SK-N-SH (cell line): ENCODE measurements at places on chromosomes 12 and 14. TPM values are rescaled to one million over a fixed set of nuclear protein-coding genes. Genes with fewer than 3 reads are reported as not detected.

DNA sequence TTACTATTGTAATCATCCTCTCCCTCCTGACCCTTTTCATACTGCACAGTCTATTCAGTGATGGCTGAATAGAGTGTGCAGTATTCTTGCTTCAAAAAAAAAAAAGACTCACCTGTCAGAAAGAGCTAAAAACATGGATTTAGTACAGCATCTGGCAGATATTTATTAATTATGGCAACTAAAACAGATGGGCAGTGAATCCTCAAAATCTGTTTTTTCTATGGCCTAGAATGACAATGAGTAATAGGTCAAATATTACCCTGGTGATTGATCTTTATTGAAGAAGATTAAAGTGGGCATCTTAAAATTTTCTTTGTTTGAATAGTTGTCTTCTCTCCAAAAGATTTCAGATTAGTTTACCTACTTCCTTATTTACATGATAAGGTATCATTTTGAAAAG is 543.6 kb downstream of the FOXG1 start:
- DNase-seq: no peak

GRCh38 chr14:68469208-68469713 is 323.6 kb downstream of the ZFP36L1 start:
- DNase-seq: no peak

- DNase-seq: no peak
Observed at GRCh38 chr14:71621276-71621675, 311.0 kb upstream of the RGS6 start.

DNA sequence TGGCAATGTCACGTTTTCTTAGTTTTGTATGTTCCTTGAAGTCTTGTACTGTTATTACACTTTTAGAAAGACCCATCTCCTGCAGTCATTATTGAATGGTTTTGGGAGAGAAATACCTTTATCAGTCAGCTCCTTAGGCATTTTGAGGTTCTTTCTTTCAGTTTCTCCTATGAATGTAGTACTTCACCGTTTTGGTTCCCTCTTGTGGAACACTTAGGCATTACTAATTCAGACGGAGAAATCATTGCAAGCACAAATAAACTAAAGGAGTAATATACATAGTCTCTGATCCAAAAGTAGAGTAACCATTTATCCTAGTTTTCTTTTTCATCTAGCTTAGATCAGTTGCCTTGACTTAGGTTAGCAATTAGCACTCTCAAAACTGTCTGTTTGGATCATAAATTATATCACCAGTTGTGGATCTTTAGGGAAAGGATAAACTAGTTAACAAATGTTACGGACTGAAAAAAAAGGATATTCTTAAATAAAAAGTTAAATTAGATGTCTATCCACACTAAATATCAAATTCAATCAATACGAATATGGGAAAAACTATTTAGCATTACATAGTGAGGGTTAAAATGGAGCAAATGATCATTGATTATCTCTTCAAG is 1538.3 kb upstream of the SEL1L start:
- no peak for DNase-seq

DNA sequence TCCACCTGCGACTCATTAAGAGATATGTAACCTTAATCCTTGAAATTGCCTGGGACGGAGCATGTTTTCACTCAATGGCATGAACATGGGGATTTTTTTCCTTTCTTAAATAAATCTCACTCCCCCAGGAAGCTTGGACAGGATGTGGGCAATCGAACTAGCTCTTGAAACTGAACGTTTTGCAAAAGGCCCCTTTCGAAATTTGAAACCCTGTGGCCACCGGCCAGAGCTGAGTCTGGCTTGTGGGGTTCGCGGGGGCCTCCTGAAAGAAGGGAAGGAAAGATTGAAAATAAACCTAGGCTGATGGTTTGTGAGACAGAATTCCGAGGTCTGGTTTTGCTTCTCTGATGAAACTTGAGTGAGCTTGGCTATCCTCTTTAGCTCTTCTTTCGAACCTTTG is 101.4 kb upstream of the RTL1 start:
- no peak for DNase-seq

GRCh38 chr12:77537663-77538062 is 293.0 kb upstream of the NAV3 start:
- no peak for DNase-seq

DNA sequence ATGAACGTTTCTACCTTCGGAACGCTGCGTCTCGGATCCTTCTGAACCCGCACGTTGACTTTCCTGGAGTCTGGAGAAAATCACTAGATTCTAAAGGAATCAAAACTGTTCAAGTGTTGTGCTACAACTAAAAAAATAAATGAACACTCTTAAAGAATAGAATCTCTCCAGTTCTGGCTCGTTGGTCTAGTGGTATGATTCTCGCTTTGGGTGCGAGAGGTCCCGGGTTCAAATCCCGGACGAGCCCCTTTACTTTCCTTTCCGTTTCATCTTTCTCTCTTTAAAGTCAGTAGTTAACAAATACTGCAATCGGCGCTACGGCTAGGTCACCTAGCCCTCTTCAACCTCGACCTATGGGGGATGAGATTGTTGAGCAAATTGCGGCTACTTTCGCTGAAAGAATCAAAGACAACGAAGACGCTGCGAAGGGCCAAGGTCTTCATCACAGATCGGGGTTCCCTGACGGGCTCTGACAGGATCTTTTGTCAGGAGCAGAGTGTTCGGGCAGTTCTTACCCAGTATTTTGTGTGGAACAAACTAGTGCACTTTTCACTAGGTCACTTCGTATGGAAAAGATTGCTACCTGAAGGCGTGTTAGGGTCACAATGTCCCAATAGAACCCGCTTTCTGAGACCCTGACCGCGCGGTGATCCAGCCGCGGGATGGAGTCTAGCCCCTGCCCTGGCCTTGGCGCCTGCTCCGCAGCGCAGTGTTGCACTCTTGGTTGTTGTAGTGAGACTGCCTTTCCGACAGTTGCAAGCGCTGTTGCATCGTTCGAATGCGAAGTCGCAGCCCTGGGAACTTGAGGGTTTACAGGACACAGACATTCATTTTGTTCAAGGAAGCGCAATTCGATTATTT is 8.4 kb downstream of the OR6S1 start:
- peak; percentile 43 for DNase-seq

GRCh38 chr12:95429172-95429510 is 44.8 kb upstream of the METAP2 start:
- no peak for DNase-seq

DNA sequence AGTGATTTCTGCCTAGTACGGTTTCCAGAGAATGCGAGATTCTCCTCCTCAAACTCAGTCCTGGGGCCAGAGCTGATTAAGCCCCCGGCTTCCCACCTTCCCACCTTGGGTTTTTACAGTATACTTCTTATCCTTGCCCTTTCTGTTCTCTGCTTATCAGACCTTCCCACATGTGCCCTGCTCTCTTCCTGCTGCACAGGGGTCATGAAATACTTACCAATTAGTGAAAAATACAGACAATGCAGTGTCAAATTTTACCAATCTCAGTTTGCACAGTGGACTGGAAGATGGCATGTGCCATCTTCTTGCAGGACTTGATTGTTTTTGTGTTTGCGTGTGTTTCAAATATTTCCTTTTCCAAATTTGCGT is 14.7 kb downstream of the SUSD6 start:
- no peak for DNase-seq

- DNase-seq: no peak
Observed at GRCh38 chr12:68788554-68789143, 19.3 kb upstream of the MDM2 start.

DNA sequence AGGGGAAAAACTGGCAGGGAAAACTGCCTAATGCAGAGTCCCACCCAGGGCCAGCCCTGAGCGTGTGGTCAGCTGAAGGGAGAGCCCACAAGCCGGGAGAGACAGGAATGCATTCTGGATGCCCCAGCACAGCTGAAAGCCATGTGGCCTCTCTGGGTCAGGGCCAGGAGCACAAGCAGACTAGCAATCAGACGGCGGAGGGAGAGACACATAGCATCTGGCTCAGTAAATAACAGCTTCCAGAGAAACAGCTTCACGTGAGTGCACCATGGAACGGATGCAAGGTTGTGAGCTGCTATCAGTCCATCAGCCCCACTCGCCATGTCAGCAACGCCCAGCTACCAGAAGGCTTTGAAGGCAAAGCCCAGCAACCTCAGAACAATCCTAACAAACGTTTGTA is 28.2 kb upstream of the TMEM106C start:
- peak; percentile 80 for DNase-seq

GRCh38 chr14:31886156-31886835 is 190.8 kb upstream of the ARHGAP5 start:
- DNase-seq: no peak

DNA sequence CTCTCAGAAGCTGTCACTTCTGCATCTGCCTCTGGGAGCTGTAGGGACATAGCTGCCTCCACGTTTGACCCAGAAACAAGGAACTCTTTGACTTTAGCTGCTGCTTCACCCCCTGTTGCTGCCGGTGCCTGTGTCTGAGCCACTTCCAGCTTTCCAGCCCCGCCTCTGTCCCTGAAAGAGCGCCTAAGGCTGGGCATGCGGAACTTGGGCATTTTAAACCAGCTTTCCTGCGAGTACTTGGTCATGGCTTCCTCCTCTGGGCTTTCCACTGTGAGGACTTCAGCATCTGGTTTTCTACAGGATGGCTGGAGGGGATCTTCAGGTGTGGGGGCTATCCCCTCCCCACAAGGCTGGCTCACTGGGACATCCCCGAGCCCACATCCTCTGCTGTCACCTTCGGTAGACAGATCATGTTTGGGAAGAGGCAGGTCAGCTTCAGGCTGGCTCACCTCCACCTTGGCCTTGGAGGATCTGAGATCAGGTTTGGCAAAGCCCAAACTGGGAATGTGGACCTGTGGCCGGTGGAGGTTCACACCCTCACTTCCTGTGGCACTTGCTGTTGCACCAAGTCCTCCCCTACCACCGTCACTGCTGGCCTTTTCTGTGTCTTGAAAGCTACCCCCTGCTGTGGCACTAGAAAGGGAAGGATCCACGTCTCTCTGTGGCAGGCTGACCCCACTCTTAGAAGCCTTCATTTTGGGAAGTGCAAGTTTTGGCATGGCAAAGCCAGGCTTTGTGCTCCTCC is 15.2 kb downstream of the PLD4 start:
- DNase-seq: no peak

DNA sequence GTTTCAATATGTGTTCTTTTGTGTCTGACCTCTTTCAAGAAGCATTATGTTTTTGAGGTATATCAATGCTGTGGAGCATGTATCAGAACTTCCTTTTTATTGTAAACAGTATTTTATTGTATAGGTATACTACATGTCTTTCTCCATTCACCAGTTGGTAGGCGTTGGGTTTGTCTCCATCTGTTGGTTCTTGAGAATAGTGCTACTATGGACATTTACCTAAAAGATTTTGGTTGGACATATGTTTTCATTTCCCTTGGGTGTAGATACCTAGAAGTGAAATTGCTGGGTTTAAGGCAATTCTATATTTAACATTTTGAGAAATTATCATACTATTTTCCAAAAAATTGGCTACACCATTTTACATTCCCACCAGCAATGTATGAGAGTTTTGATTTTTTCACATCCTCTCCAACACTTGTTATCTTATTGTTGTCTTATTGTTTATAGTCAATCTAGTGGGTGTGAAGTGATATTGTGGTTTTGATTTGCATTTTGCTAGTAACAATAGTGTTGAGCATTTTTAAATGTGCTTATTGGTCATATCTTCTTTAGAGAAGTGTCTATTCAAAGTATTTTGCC is 409.2 kb downstream of the IPO8 start:
- DNase-seq: peak; percentile 24

DNA sequence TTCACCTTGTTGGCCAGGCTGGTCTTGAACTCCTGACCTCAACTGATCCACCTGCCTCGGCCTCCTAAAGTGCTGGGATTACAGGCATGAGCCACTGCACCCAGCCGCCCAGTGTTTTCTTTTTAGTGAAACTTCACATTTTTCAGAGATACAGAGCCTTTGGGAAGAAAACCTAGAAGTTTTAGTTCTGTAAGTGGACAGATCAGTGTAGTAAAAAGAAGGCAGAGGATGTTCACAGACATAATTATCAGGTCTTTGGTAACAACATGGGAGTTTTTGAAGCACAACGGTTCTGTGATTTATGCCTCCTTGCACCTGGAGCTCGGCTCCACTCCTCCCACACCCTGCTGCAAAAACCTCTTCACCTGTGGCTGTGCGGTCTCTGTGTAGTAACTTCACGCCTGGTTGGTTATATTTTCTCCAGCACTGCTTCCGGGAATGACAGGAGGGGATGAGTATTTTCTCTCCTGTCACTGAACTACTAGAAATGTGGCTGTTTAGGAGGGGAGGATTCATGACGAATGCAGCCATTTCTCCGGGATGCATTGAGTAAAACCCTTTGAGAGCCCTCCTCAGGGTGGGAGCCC is 67.0 kb downstream of the ARF6 start:
- no peak for DNase-seq

DNA sequence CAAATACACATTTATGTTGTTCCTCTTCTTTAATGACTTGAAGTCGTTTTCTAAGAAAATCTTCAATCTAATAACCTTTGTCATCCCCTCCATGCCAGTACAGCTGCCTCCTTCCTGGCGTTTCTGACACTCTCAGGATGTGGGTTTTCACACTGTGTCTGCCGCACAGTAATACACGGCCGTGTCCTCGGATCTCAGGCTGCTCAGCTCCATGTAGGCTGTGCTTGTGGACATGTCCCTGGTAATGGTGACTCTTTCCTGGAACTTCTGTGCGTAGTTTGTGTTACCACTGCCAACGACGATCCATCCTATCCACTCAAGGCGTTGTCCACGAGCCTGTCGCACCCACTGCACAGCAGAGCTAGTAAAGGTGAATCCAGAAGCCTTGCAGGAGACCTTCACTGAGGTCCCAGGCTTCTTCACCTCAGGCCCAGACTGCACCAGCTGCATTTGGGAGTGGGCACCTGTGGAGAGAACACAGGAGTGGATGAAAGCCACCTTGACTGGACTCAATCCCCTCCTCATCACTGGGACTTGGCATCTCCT is 1095.9 kb downstream of the TMEM121 start:
- no peak for DNase-seq

DNA sequence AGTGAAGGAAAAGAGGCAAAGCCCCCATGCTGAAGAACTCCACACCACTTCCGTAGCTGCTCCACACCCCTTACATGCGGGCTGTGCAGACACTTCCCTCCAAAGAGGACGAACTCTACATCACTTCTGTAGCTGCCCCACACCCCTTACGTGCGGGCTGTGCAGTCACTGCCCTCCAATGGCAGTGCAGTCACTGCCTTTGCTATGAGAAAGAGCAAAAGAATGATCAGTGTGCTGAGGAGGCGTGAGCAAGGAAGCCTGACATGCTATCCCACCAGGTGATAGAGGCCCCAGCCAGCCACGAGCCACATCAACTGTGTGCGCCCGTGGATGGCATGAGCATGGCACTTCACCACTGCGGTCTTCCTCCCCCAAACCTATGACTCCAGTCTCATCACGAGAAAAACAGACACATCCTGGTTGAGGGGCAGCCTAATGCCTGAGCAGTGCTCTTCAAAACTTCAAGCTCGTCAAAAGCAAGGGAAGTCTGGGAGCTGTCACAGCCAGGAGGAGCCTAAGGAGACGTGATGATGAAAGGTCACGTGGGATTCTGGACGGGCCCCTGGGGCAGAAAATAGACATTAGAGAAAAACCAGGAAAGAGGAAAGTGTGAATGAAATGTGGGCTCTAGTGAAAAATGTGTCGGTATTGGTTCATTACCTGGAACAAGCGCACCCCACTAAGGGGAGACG is 60.8 kb upstream of the C14orf180 start:
- DNase-seq: no peak

Gene GDF3
- not detected in 2 replicates for polyA plus RNA-seq

Gene TSHR
- not detected in 2 replicates for polyA plus RNA-seq

Gene CCDC77
- 5.9 and 6.4 TPM in 2 replicates for polyA plus RNA-seq

Gene PMCH
- not detected in 2 replicates for polyA plus RNA-seq

Gene OTX2
- not detected in 2 replicates for polyA plus RNA-seq

Gene PPP1R13B
- polyA plus RNA-seq: 5.1 and 5.7 TPM in 2 replicates

Gene KERA
- not detected in 2 replicates for polyA plus RNA-seq

Gene ADSS1
- 11.8 and 14.3 TPM in 2 replicates for polyA plus RNA-seq

Gene RDH12
- polyA plus RNA-seq: not detected in 2 replicates

Gene DAO
- polyA plus RNA-seq: not detected in 2 replicates

Gene P2RX7
- polyA plus RNA-seq: 0.43 and 0.60 TPM in 2 replicates

Gene WIF1
- polyA plus RNA-seq: not detected in 2 replicates

Gene ACSM4
- not detected in 2 replicates for polyA plus RNA-seq
